Activated T-cell treated with anti-CD3 and anti-CD28 coated beads for 4 hours (primary cell): ENCODE measurements at places on chromosomes 2 and 18.
A peak's percentile ranks its signal among the peaks of the same experiment; 100 is the strongest.

GRCh38 chr18:28411806-28412205 is 234.9 kb upstream of the CDH2 start:
- no peak for DNase-seq

DNA sequence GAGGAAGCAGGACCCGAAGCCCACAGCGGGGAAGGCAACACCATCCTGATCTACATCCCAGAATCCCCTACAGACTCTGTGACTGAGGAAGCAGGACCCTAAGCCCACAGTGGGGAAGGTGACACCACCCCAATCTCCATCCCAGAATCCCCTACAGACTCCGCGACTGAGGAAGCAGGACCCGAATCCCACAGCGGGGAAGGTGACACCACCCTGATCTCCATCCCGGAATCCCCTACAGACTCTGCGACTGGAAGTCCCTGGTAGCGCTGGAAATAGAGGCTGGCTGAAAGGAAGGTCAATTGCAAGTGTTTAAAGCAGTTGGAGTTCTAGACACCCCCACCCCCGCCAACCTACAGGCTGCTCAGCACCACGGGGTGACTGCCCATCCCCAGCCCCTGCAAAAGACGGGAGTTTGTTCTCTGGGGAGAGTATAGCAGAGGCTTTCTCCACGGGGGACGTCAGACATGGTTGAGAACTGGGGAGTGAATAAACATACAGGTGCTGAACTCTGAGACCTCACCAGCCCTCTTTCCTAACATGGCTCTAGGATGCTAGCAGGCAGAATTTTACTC is 21.0 kb downstream of the CIB4 start:
- no peak for DNase-seq

DNA sequence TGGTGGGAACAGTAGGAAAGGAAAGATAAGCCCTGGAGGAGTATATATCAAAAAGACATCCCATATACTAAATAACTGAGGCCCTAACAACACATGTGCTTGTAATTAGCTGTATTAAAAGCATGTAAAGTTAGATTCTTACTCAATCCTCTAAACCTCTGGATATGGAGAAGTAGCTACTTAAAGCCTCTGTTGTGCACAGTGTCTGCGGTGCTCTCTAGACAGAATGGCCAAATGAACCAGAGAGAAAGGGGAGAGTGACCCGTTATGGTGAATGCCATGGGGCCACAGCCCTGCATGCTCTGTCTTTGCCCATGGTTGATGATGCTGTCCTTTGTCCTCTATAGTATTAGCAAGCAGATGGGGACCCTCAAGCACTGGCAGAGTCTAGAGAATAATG is 104.4 kb upstream of the SLC8A1 start:
- DNase-seq: no peak

- no peak for DNase-seq
These were observed 224.2 kb upstream of the CXCR4 start for GRCh38 chr2:136342138-136342537.

DNA sequence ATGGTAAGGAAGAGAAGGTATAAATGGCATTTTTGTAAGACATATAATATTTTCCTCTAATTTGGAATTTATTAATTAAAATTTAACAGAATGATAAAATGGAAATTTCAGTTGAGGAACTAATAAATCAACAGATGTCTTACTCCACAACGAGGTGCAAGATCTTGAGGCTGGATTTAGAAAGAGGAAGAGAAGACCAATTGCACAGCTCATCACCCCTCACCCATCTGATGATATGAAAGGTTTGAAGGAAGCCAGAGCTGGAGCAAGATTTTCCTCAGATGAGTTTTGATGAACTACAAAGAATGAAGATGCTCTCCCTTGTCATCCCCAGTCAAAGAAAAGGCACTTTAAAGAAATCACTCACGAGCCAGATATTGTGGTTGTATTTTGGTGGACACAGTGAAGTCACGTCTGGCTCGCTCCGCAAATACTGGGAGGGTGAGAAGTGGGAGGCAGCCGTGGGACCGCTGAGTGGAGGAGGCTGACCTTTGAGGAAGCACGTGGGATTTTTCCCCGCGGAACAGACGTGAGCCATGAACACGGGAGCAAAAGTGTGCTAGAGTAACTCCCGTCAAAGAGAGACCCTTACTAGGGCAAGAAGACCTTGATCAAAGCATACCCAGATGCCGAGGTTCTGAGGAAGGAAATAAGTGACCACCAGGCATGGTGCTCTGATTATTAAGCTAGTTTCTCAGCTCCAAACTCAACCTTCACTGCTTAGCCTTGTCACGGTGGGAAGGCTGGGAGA is 511.4 kb downstream of the RNF144A start:
- no peak for DNase-seq

GRCh38 chr2:39663187-39663930 is 2.4 kb upstream of the TMEM178A start:
- DNase-seq: no peak

DNA sequence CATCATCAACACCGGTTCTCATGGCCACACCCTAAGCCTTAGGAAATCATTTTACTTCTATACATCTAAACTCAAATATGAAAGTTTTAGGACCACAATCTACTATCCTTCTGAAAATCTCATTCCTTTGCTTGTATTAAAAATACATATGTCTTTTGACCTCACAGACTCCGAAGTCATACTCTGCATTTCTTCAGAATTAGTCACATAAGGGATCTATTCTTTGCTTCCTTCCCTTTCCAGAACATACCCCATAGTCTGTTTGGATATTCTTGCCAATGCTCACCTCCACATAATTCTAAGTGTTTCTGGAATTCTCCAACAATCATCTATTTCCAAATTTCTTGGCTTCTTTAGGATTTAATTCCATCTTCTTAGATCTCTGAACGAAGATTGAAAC is 14.2 kb upstream of the DSG1 start:
- no peak for DNase-seq

- no peak for DNase-seq
These were observed 3.5 kb upstream of the IGFBP5 start for GRCh38 chr2:216698895-216699294.

- DNase-seq: no peak
These were observed 20.6 kb downstream of the CHN1 start for GRCh38 chr2:174984561-174984960.

- DNase-seq: peak; percentile 28
These were observed 18.2 kb upstream of the GPR55 start for GRCh38 chr2:230942920-230943896.

GRCh38 chr2:105393373-105394055 is 5.3 kb downstream of the FHL2 start:
- DNase-seq: no peak

- DNase-seq: no peak
These were observed 7.7 kb upstream of the SERPINE2 start for GRCh38 chr2:224046752-224047151.

DNA sequence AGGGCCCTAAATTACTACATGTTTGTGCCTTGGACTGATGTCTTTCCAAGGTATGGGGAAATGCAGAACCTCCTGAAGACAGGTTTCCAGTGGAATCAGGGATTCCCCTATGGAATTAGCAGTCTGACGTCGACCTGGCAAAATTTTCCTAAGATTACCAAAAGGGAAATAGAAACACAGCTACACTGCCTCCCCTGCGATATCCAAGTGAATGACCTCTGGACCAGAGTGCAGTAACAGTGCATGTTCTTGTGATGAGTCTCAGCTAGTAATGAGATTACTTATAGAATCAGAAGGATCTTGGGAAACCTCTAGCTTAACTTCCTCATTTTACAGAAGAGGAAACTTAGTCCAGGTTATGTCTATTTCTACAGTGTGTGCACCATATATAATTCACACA is 21.3 kb upstream of the CHST9 start:
- no peak for DNase-seq

GRCh38 chr2:164220265-164220664 is 401.0 kb downstream of the GRB14 start:
- DNase-seq: no peak

- DNase-seq: no peak
These were observed 95.3 kb upstream of the ALKAL2 start for GRCh38 chr2:383178-383577.

DNA sequence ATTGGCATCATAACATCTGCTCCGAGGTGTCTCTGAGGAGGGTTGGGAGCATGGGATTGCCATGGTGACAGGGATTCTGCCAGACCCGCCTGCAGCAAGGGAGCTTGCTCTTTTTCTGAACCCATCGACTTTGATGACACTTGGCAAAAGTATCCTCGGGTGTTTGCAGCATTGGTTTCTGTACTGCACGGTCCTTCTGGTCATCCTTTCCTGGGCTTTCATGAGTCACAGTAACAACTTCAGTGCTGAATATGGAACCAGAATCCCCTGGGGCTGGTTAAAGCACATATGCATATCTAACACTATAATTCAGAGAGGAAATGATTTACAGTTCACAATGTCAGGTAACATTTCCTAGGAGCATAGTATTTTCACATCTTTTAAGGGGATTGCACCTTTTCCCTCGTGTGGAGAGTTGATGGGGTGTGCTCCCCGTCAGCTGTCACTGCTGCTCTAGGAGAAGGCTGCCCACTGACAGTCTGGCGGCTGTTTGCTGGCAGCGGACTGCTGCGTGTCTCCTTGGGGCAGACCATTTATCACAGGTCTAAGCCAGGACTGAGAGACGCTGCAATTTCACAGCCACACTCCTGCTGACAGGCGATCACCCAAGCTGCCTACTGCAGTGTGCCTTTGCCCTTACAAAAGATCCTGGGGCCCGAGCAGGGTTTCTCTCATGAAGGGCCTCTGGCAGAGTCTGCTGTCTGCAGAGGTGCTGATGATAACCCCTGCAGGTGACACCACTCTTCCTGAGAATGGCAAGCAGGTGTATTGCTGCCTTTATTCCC is 425.3 kb downstream of the THSD7B start:
- DNase-seq: no peak

DNA sequence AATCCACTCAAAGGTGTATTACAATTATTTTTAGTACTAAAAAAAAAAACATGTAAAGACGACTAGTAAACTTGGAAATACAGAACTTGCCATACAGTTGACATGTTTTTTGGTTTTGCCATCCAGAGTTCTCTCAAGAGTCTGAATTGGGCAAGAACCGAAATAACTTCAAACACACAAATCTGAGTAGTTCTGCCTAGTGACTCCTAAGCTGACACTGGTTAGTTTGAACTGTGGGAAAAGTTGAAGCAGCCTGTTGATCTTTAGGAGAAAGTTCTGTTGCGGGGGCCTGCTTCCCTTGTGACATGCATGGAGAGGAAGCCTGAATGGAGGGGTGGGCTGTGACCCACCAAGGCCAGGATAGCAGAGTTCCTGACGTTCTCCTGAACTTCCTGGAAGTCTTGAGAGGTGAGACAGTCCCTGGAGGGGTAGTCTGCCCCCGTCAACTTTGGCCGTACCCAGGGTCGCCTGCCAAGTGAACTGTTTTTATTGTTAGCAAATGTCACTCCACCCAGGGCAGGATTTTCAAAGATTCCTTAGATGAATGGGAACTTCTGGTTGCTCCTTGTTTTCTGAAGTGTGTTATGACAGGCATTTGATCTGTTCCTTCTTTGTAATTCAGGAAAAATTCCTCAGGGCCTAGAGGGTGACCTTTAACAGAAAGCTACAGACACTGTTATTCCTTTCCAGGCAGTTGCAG is 85.6 kb upstream of the SPTBN1 start:
- DNase-seq: no peak

GRCh38 chr2:207214446-207214845 is 48.7 kb upstream of the KLF7 start:
- DNase-seq: no peak

DNA sequence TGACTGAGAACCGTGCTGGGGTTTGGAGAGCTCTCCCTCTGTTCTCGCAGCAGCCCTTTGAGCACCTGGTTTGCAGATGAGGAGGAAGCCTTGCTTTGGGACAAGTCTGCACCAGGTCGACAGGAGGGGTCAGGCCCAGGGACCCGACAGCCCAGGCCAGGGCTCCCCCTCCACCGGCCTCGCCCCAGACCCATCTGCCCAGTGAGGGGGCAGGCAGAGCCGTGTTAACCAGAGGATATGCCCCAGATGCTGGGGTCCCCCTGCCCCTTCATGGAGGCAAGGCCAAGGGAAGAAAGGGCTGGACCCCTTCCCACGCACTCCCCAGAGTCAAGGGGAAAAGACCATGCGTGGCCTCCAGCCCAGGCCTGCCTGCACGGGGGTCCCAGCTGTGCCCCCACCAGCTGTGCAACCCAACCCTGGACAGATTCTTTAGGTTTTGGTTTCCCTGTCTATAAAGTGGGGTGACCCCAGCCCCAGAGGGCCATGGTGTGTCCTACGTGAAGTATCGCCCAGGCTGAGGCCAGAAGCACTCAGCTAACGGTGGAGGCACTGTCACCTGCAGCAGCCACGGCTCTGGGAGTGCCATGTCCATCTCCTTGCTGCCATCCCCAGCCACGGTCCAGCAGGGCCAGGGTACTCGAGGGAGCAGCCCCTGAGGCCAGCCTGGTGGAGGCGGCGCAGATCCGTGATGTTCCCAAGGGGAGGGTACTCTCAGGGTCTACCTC is 4.8 kb upstream of the SNED1 start:
- no peak for DNase-seq

DNA sequence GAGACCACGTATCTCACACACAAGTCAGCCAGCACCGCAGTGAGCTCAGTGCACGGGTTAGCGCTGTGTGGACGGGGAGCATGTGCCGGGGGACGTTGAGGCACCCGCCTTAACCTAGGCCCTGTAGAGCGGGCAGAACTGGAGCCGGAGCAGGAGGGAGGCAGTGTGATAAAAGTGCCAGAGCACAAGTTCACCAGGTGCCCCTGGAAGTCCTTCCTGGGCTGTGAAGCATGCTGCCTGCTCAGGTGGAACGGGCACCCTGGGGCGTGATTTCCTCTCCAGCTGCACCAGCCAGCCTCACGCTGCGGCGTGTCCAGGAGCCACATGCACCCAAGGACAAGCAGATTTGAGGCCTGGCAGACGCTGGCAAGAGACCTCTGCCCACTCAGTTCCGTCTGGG is 50.3 kb downstream of the ITGB1BP1 start:
- no peak for DNase-seq

GRCh38 chr2:191264647-191265081 is 19.5 kb downstream of the MYO1B start:
- no peak for DNase-seq

- DNase-seq: no peak
These were observed 6.4 kb upstream of the PSD4 start for GRCh38 chr2:113167115-113167932.

- DNase-seq: no peak
These were observed 30.8 kb upstream of the CCL20 start for GRCh38 chr2:227782804-227783203.

- DNase-seq: no peak
These were observed 9.9 kb upstream of the ODC1 start for GRCh38 chr2:10457846-10458598.

GRCh38 chr18:59612381-59612780 is 84.8 kb downstream of the CCBE1 start:
- no peak for DNase-seq

- DNase-seq: peak; percentile 53
These were observed 230.9 kb upstream of the SMAD2 start for GRCh38 chr18:48161191-48161910.

DNA sequence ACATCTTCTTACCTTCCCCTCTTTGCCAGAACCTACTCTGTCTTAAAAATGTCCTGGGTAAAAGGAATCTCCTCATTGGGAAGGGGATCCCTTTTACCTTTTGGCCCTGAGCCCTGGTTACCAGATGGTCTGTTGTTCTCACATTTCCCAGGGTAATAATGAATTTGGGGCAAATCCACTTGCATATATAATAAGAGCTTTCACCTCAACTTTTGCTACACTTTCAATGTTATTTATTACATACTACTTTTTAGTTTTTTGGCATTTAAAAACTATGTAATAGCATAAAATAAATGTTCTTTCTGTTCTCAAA is 15.0 kb downstream of the CERS6 start:
- DNase-seq: no peak
